ENCODE measurements at places on chromosomes 5 and 9. TPM values are rescaled to one million over a fixed set of nuclear protein-coding genes. Genes with fewer than 3 reads are reported as not detected.

GDA gene
- total RNA-seq = under 0.01 TPM

GRIN3A gene
- total RNA-seq = not detected

SPINK13 gene
- total RNA-seq = not detected

LCN9 gene
- not detected for total RNA-seq

SLC25A2 gene
- total RNA-seq = 0.39 TPM

NEUROG1 gene
- total RNA-seq = not detected

RPL7A gene
- 1,495 TPM for total RNA-seq

SHROOM1 gene
- 8.8 TPM for total RNA-seq

GDF9 gene
- total RNA-seq = under 0.01 TPM

MELK gene
- total RNA-seq = 7.1 TPM

DDX4 gene
- not detected for total RNA-seq

SEPTIN8 gene
- 97.4 TPM for total RNA-seq

F2RL1 gene
- 2.0 TPM for total RNA-seq

SKP1 gene
- 223 TPM for total RNA-seq

SLC46A2 gene
- not detected for total RNA-seq

PCDHB12 gene
- under 0.01 TPM for total RNA-seq

PLEKHG4B gene
- 31.4 TPM for total RNA-seq

SLC23A1 gene
- total RNA-seq = not detected

RAI14 gene
- total RNA-seq = 57.7 TPM

IRX4 gene
- not detected for total RNA-seq

ADAMTS12 gene
- total RNA-seq = 3.9 TPM

WWC1 gene
- total RNA-seq = 24.3 TPM

RECK gene
- total RNA-seq = 22.2 TPM

RNF208 gene
- total RNA-seq = not detected

ESM1 gene
- total RNA-seq = not detected

EQTN gene
- total RNA-seq = 0.22 TPM

SV2C gene
- not detected for total RNA-seq

PCDHGB4 gene
- 12.0 TPM for total RNA-seq

HMHB1 gene
- not detected for total RNA-seq

PCDHB11 gene
- 0.39 TPM for total RNA-seq

BTNL3 gene
- not detected for total RNA-seq

TUSC1 gene
- 18.1 TPM for total RNA-seq

PCDHB4 gene
- total RNA-seq = 0.22 TPM

PDE8B gene
- total RNA-seq = not detected

TBC1D9B gene
- 96.6 TPM for total RNA-seq

HAPLN1 gene
- not detected for total RNA-seq

TMEM215 gene
- total RNA-seq = not detected
